ENCODE measurements at places on chromosomes 2 and 18.

DNA sequence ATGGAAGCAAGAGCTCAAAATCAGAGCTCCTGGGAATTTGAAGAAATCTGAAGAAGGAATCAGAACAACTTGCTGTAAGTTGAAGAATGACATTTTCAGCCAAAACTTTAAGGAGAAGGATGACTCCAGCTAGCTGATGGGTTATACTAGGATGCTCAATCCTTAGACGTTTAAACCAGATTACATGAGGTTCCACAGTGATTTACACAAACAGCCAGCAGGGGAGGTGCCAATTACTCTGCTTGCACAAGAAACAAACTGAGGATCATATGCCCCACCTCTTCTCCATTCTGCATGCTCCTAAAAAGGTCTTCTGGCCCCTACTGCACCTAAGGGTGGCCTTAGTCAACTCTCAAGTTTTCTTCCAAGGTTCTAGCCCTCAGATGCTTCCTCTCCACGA is 47.9 kb upstream of the PCBP1 start:
- DNase-seq: no peak

DNA sequence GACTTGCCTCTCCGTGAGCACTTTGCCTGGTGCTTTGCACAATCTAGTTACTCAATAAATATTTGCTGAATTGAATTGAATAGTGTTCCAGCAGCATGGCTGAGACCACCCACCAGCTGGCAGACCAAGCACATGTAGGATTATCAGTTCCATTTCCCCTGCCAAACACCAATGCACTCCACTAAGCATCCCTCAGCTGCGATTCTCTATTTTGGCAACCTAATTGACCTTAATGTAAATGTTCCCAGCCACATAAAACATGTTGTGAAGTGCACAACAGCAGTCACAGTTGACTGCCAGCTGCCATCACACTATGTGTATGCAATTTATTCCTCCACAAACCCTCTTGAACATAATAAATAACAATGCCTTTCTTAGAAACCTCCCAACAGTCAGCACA is 1879.4 kb upstream of the PIK3C3 start:
- no peak for DNase-seq

- no peak for DNase-seq
Measured at GRCh38 chr2:104286841-104287240, 567.1 kb upstream of the POU3F3 start.

DNA sequence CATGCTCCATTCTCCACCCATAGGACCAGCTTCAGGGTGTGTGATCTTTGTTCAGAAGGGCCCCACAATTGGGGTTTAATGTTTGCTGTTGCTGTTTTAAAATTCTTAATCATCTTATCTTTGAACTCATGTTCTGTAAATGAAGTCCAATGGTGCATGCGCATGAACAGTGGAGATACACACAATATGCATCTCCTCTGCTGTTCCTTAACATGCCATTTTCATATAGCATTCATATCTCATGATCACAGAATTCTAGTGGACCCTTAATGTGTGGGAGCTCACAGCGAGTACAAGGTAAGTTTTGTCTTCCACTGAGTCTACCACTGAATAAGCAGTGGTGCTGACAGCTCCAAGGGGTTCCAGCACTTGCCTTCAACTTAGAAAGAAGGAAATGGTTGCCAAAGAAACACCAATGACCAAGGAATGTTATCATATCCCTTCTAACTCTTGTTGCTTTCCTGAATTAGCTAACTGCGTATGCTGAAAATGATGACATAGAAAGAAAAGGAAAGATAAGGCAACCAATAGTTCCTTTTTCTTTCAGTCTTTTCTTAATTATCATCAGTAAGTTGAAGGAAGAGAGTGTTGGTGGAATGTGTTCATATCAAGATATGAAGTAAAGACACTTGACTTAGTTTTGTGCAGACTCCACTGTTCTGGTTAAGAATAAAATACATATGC is 258.9 kb upstream of the FBXO11 start:
- no peak for DNase-seq

DNA sequence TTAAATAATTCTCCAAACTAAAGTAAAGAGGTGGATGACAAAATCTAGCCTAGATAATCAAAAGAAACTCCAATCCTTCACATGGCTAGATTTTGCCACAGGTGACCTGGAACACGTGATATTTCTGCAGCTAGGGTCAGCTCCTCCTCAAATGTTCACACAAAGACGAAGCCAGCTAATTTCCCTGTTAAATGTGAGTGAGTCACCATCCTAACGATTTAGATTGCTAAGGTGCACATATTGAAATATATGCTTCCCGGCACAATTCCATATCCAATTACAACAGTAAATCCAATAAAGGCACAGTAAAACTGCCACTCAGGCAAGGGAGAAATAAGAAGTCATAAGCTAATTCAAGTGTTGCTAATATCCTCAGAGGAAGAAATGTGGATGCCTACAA is 28.7 kb downstream of the IKZF2 start:
- DNase-seq: no peak

GRCh38 chr2:122451040-122451439 is 695.6 kb downstream of the TSN start:
- peak; percentile 55 for DNase-seq

- no peak for DNase-seq
Measured at GRCh38 chr2:63048367-63049171, 2.1 kb upstream of the OTX1 start.

GRCh38 chr18:51578406-51578980 is 381.0 kb upstream of the MEX3C start:
- DNase-seq: no peak

DNA sequence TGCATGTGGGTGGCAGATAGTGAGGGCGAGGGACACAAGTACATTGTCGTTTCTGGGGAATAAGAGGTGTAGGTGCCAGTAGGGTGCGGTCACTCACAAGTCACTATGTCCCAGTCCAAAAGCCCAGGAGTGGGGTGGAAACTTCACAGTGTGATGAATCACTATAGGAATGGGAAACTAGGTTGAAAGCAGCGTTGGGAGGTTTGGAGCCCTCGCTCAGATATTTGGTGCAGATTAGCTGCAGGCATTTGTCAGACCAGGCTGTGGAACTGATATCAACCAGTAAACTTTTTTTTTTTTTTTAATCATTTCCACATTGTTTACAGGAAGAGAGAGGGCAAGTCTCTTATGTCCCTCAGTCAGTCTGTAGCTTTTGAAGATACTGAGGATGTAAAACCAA is 121.8 kb downstream of the CERS6 start:
- DNase-seq: no peak

- no peak for DNase-seq
Measured at GRCh38 chr2:121242976-121243375, 42.0 kb downstream of the TFCP2L1 start.

DNA sequence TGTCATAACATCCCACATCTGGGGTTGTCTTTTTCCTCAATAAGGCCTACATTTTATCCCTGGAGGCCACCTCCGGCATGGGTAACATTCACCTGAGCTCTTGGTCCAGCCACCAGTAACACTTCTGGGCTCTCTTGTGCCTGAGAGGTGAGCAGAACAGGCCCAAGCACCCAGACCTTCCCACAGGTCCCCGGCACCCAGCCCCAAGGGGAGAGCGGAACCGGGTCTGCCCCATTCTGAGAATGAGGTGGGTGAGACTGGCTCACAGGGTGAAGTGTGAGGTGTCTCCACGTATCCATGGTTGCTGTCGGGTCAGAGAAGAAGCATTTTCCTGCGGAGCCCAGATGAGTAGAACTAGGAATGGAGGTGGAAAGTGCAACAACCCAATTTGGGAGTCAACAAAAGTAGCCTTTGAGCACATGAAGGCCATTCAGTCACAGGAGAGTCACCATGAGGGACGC is 496.7 kb upstream of the MYT1L start:
- DNase-seq: no peak

- no peak for DNase-seq
Measured at GRCh38 chr2:16525265-16525887, 140.3 kb downstream of the CYRIA start.

GRCh38 chr2:234951664-234952269 is at the start of gene SH3BP4:
Gene SH3BP4 (plus strand): TSS chr2:234952017. CDS start chr2:235035003, 82,986 bp downstream.
- peak; percentile 53 for DNase-seq

- DNase-seq: no peak
Measured at GRCh38 chr2:2877427-2877826, 500.2 kb downstream of the EIPR1 start.

GRCh38 chr2:10179422-10179821 is 56.9 kb downstream of the RRM2 start:
- DNase-seq: no peak

DNA sequence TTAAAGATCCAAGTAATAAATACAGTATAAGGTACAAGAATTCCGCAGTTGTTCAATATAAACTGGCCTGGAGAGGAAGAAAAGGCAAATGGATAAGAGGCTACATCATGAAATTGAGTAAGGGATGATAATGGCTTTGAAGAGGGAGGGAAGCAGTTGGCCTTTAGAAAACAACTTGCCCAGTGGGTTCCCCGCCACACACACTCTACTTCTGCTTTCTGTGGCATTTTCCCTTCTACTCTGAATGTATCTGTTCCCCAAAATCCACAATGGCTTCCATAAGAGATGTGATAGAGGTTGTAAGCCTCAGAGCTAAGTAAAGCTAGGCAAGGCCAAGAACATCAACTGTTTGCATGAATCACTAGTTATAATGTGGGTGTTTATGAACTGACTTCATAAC is 221.3 kb downstream of the MBD2 start:
- no peak for DNase-seq

GRCh38 chr2:186349508-186349907 is 136.6 kb upstream of the ZC3H15 start:
- peak; percentile 32 for DNase-seq

DNA sequence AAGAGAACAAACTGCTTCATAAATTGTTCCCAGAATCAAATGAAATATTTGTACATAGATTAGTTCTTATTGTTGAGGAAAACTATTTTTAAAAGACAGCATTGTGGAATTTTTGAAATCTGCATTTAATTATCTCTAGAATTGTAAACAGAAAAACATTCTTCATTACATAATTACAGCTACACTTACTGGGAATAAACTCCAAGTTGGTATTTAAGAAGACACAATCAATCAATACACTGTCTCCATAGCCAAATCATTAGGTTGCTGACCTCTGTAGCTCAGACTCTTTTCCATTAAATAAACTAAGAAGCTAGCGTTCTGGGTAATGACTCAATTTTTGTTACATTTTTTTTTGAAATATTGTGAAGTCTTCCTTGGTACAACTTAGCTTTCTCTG is 70.2 kb upstream of the PIEZO2 start:
- DNase-seq: no peak

GRCh38 chr2:27776097-27776496 is 4.6 kb downstream of the MRPL33 start:
- DNase-seq: no peak

DNA sequence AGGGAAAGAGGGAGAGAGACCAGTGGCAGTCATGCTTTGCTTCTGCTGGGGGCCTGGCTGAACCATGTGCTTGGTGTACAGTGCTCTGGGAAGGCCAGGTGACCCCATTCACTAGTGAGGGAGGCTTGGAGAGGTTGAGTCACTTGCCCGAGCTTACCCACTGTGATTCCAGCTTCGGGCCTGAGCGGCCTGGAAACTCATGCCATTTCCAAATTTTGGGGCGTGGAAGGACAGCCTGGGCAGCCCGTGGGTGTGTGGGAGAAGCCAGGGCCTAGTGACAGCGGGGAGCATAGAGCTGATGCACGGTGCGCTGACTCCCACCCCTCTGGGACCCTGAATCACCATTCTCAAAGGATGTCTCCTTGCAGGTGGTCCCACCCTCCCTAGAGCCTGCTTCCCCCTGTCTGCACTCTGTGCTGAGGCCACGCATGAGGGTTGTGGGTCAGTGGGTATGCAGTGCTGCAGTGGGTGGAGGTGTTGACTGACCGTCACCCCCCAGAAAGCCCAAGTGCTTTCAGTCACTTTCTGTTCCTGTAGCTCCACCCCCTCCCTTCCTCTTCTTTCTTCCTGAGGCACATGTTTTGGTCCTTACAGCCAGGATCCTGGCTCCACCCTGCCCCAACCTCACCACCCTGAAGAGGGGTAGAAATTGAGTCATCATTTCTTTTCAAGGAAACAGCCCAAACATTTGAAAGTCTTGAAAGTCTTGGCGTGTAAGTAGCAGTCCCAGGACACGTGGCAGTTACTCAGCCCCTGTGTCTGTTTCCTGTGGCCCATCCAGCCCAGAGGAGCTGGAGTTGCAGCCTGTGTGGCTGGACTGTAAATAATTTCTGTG is 69.3 kb upstream of the MCFD2 start:
- DNase-seq: peak; percentile 60

GRCh38 chr2:215059724-215060123 is 78.7 kb downstream of the ABCA12 start:
- no peak for DNase-seq

GRCh38 chr2:3457524-3458395 is 61.6 kb downstream of the ADI1 start:
- no peak for DNase-seq

GRCh38 chr2:84306361-84306760 is 152.7 kb downstream of the SUCLG1 start:
- DNase-seq: no peak

- no peak for DNase-seq
Measured at GRCh38 chr2:145771525-145771924, 1251.6 kb upstream of the ZEB2 start.

- no peak for DNase-seq
Measured at GRCh38 chr2:24239553-24239952, 64.7 kb downstream of the FAM228A start.
